Activated CD4-positive, alpha-beta T cell treated with anti-CD3 and anti-CD28 coated beads, Interleukin-2, amount 10 ng/mL, durations not matched to agents 7 days and 5 days (primary cell): ENCODE measurements at places on chromosomes 2 and 18. TPM values are rescaled to one million over a fixed set of nuclear protein-coding genes. Genes with fewer than 3 reads are reported as not detected.

GAL3ST2 gene
- total RNA-seq = not detected

DNA sequence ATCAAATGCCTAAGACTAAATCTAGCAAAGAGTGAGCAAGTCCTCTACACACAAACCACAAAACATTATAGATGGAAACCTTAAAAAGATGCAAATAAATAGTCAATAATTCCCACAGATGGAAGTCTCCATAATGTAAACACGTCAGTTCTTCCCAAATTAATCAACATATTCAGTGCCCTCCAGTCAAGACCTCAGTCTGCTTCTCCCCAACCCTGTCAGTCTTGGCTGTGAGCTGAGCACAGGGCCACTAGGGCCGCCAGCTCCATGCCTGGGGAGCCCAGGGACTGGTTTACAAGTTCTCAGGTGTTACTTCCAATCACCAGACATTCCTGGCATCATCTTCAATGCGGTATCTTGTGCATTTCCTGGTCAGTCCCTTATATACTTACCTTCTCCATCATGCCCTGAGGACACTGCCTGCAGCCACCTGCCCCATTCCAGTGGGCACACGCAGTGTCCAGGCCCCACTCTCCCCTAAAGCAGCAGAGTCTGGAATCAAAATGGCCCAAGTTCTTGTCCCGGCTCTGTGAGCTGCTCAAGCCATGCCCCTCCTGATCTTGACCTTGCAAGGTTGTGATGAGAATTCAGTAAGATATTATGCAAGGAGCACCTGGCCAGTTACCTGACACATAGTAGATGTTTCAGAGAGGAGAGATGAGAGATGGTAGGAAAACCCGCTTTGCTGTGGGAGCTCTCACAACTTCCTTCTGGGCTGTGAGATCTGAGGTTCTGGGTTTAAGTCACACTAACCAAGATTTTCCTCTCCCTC lies 207.9 kb upstream of the RAB6C start:
- no peak for DNase-seq

ASB1 gene
- total RNA-seq = 28.9 TPM

CRYGB gene
- total RNA-seq = not detected

- no peak for DNase-seq
Observed at GRCh38 chr18:65610939-65611338, 139.9 kb upstream of the CDH7 start.
